Activated T-helper 1 cell treated with anti-CD3 and anti-CD28 coated beads, Interleukin-12 subunit alpha, Interleukin-12 subunit beta, Interleukin-2, Interleukin-4 antibody, amounts not matched to agents 30 ng/mL and 10 ng/mL and 1 ng/mL, durations not matched to agents 14 hours and 24 hours and 36 hours (primary cell): ENCODE measurements at places on chromosomes 11 and 22. TPM values are rescaled to one million over a fixed set of nuclear protein-coding genes. Genes with fewer than 3 reads are reported as not detected.

Gene BLID
- not detected in 2 replicates for total RNA-seq

Gene FAM83F
- 0.05 and 0.39 TPM in 2 replicates for total RNA-seq

Gene MS4A6E
- not detected in 2 replicates for total RNA-seq

Gene SHANK2
- total RNA-seq: not detected in 2 replicates

Gene C11orf97
- not detected in 2 replicates for total RNA-seq

Gene USP35
- total RNA-seq: 11.8 and 14.0 TPM in 2 replicates

Gene KDM4E
- total RNA-seq: not detected in 2 replicates

Gene PACSIN2
- total RNA-seq: 30.5 and 31.7 TPM in 2 replicates

Gene SIRT3
- 11.6 and 14.8 TPM in 2 replicates for total RNA-seq

Gene GRM5
- total RNA-seq: not detected in 2 replicates

Gene LINC01488
- total RNA-seq: not detected in 2 replicates

Gene OOSP4A
- total RNA-seq: not detected in 2 replicates

Gene MYBPC3
- not detected in 2 replicates for total RNA-seq

Gene CCDC134
- total RNA-seq: 18.0 and 19.6 TPM in 2 replicates

Gene PRR14L
- 65.2 and 69.6 TPM in 2 replicates for total RNA-seq

Gene MIAT
- total RNA-seq: 37.9 and 39.8 TPM in 2 replicates

Gene BEST1
- total RNA-seq: 0.29 TPM in 1 of 2 replicates, not detected in the other

Gene QSER1
- 15.1 and 17.6 TPM in 2 replicates for total RNA-seq
